ENCODE measurements at places on chromosomes 3 and 15.
A peak's percentile ranks its signal among the peaks of the same experiment; 100 is the strongest.

GRCh38 chr3:173706630-173707029, 309.1 kb downstream of the NLGN1 start:
- no peaks in the 10 kb centered on the region for H3K4me1 ChIP-seq
- DNase-seq = no peak
- H3K36me3 ChIP-seq = no peaks in the 10 kb centered on the region
- no peak overlapping the region for H3K4me3 ChIP-seq
- no peak overlapping the region for H3K27ac ChIP-seq

DNA sequence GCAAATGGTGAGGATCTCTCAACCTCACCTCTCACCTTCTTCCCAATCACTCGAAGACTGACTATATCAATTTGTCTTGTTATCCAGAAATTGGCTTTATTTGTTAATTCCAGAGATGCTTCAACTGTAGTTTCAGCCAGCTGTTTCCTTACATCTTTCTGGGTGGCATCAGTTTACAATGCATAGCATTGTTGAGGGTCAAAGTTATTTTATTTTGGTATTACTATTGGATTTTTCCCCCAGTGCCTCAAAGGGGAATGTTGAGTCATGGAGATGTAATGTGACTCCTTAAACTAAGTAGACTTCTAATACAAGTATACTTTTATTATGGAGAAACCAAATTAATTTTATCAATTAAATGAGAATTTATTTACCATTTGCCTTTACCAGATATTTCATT, 351.6 kb downstream of the TIGIT start:
- no peaks in the 10 kb centered on the region for H3K4me1 ChIP-seq
- H3K27me3 ChIP-seq = no peaks in the 10 kb centered on the region
- no peak overlapping the region for H3K27ac ChIP-seq
- no peaks in the 10 kb centered on the region for H3K36me3 ChIP-seq
- DNase-seq = no peak

- no peak overlapping the region for H3K4me3 ChIP-seq
- no peak overlapping the region for H3K27ac ChIP-seq
- no peaks in the 10 kb centered on the region for H3K27me3 ChIP-seq
Observed at GRCh38 chr3:174253940-174254339, 605.2 kb upstream of the NAALADL2 start.

DNA sequence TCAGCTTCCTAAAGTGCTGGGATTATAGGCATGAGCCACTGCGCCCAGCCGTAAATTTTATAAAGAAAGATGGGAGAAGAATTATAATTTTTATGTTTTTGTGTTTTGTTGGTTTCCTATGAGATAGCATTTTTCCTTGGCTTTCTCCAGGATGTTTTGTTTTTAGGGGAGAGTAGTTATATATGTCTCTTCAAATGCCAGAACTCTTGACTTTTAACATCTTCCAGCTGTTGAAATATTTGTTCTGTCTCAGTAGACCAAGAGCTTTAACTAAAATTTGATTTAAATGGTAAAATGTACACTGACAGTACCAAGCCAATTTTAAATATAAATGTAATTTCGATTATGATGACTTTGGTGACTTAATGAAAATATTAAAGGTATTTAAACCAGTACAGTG, 96.8 kb downstream of the DHX36 start:
- no peak overlapping the region for H3K27ac ChIP-seq
- DNase-seq = no peak
- no peak overlapping the region for H3K4me3 ChIP-seq
- no peaks in the 10 kb centered on the region for H3K27me3 ChIP-seq
- H3K36me3 ChIP-seq = no peaks in the 10 kb centered on the region
- peaks cover 4% of the 10 kb centered on the region for H3K4me1 ChIP-seq

- no peak overlapping the region for H3K4me3 ChIP-seq
- no peak for DNase-seq
- H3K27me3 ChIP-seq = no peaks in the 10 kb centered on the region
- H3K4me1 ChIP-seq = no peaks in the 10 kb centered on the region
- no peak overlapping the region for H3K27ac ChIP-seq
- H3K36me3 ChIP-seq = no peaks in the 10 kb centered on the region
Observed at GRCh38 chr15:100235030-100235617, 106.7 kb downstream of the ADAMTS17 start.

GRCh38 chr15:38482572-38482971, 28.6 kb downstream of the FAM98B start:
- no peak overlapping the region for H3K4me3 ChIP-seq
- H3K27ac ChIP-seq = no peak overlapping the region
- no peaks in the 10 kb centered on the region for H3K36me3 ChIP-seq
- no peak for DNase-seq
- H3K27me3 ChIP-seq = no peaks in the 10 kb centered on the region

DNA sequence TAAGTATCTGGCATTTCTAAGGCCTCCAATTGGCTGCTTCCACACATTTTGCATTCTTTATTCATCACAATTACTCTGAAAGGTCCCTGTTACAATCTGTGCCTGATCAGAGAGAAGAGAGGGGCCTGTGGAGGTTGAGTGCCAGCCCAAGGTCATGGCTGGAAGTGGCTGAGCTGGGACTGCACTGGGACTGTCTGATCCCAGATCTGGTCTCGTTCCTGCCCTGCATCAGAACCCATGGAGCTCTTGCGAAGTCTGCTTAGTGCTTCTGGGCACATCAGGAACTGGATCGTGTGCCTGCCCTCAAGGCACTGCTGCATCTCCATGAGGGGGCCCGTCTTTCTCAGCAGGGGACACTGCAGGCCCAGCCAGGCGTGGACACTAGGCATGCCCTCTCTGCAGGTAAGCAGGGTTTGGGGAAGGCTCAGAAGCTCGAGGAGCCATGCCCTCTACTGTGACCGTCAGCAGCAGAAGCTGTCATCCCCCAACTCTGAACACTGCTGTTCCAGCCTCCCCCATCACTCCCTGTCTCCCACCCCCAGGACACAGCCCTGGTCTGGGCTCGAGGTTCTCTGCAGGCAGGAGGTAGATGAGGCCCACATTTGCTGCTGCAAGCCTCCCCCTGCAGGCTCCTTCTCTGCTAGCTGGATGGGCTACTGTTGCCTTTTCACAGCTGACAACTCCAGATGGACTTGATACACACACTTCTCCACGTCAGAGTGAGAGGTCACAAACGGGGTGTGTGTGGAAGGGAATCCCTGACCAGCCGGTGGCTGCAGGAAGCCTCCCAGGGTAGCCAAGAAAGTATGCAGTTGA, 96.5 kb upstream of the PRR23E start:
- no peak overlapping the region for H3K27ac ChIP-seq
- DNase-seq = no peak
- H3K27me3 ChIP-seq = peaks cover 2% of the 10 kb centered on the region
- no peak overlapping the region for H3K4me3 ChIP-seq
- H3K4me1 ChIP-seq = no peaks in the 10 kb centered on the region

GRCh38 chr3:171835613-171836012, 7.5 kb upstream of the TMEM212 start:
- no peak for DNase-seq
- no peak overlapping the region for H3K27ac ChIP-seq
- no peaks in the 10 kb centered on the region for H3K4me1 ChIP-seq

- no peak overlapping the region for H3K27ac ChIP-seq
- H3K4me1 ChIP-seq = no peaks in the 10 kb centered on the region
- no peaks in the 10 kb centered on the region for H3K27me3 ChIP-seq
- DNase-seq = no peak
- H3K36me3 ChIP-seq = no peaks in the 10 kb centered on the region
Observed at GRCh38 chr3:138062037-138062436, 52.1 kb downstream of the CLDN18 start.

DNA sequence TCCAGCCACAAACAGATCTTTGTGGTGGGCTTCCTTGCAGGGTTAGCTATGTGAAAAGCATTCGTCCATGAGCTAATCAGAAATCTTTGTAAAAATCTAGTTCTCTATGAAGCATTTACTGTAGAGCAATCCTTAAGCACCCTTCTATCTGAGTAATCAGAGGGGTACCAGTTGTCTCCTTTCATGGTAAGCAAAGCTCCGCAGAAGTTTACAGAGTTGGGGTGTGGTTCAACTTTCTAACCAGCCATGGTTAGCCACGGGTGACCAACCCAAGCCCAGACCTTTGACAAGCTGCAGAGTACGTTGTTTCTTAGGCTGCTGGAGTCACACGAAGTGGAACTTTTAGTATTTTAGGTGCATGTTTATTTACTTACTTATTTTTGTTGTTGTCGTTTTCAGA, 77.4 kb downstream of the FLNB start:
- H3K27ac ChIP-seq = no peak overlapping the region
- no peak for DNase-seq
- no peaks in the 10 kb centered on the region for H3K27me3 ChIP-seq
- no peaks in the 10 kb centered on the region for H3K4me1 ChIP-seq
- H3K4me3 ChIP-seq = no peak overlapping the region

- no peaks in the 10 kb centered on the region for H3K27me3 ChIP-seq
- peak overlapping the region; percentile 38 for H3K27ac ChIP-seq
- no peak overlapping the region for H3K4me3 ChIP-seq
- peak; percentile 64 for DNase-seq
Observed at GRCh38 chr15:60379525-60380274, 18.1 kb downstream of the ANXA2 start.

DNA sequence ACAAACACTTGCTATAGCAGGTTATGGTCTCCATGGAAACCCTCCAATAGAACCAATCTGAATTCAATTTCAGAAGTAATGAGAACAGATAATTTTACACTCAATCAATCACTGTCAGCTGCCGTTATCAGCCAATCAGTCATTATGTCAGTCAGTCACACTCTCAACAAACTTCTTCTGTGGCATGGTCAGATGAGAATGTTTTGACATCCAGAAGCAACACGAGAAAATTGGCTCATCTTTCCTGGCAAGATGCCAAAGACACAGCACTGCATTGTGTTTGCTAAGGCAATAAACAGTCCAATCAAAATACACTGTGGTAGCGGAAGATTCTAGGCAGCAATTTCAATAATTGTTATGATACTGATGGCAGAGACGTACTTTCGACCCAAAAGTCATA, 190.7 kb downstream of the RORA start:
- no peaks in the 10 kb centered on the region for H3K4me1 ChIP-seq
- H3K27me3 ChIP-seq = no peaks in the 10 kb centered on the region
- H3K27ac ChIP-seq = no peak overlapping the region
- H3K36me3 ChIP-seq = no peaks in the 10 kb centered on the region

- no peaks in the 10 kb centered on the region for H3K4me1 ChIP-seq
- no peaks in the 10 kb centered on the region for H3K27me3 ChIP-seq
- no peak overlapping the region for H3K27ac ChIP-seq
- no peak overlapping the region for H3K4me3 ChIP-seq
- no peaks in the 10 kb centered on the region for H3K36me3 ChIP-seq
Observed at GRCh38 chr15:72486144-72486543, 12.0 kb downstream of the ARIH1 start.

- DNase-seq = no peak
- no peak overlapping the region for H3K4me3 ChIP-seq
- H3K27ac ChIP-seq = no peak overlapping the region
- no peaks in the 10 kb centered on the region for H3K36me3 ChIP-seq
Observed at GRCh38 chr3:177771780-177772179, 574.5 kb upstream of the TBL1XR1 start.

DNA sequence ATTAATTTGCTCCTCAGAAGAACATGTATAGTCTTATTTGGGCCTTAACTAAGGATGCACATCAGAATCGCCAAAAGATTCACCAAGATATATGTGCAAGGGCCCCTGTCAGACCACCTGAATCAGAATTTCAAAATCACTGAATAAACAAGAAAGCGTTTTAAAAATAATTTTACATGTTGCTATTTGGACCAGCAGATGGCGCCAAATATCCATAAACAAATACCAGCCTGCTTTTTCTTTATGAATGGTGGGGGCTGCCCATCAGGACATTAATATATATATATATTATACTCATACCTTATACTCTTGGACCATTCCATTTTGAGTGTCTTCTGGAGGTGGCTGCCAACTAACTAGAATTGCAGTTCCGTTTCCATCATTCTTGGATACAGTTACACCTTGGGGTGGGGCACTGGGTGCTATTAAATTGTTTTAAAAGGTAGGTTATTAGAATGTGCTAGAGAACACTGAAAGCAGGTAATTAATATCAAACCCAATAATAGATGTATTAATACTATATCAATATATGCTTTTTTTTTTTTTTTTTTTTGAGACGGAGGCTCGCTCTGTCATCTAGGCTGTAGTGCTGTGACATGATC, 1108.3 kb downstream of the ROBO1 start:
- no peaks in the 10 kb centered on the region for H3K4me1 ChIP-seq
- no peak overlapping the region for H3K27ac ChIP-seq
- no peaks in the 10 kb centered on the region for H3K27me3 ChIP-seq
- H3K36me3 ChIP-seq = no peaks in the 10 kb centered on the region
- no peak overlapping the region for H3K4me3 ChIP-seq
- peak; percentile 25 for DNase-seq

DNA sequence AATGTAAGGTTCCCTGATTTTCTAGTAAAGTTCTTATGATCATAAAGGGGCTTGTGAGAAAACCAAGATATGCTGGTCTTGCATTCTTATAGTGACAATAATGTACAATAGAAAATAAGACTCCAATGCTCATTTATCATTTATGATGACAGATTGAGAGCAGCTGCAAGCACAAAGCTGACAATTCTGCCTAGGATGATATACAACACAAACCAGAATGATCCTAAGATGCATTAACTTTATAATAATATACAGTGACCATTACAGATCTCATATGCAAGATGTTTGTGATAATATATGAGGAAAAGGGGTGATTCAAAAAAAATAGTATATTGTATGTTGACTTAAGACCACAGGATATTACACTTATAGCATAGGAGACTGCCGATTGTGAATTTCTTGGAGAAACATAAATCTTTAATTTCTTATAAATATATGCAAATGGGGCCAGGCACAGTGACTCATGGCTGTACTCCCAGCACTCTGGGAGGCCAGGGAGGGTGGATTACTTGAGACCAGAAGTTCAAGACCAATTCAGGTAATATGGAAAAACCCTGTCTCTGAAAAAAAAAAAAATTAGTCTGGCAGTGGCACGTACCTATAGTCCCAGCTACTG, 387.0 kb downstream of the ZBBX start:
- no peak for DNase-seq
- no peak overlapping the region for H3K4me3 ChIP-seq
- no peak overlapping the region for H3K27ac ChIP-seq

GRCh38 chr15:34358367-34358766, 8.6 kb downstream of the LPCAT4 start:
- H3K27me3 ChIP-seq = no peaks in the 10 kb centered on the region
- H3K27ac ChIP-seq = no peak overlapping the region
- no peaks in the 10 kb centered on the region for H3K4me1 ChIP-seq
- H3K36me3 ChIP-seq = no peaks in the 10 kb centered on the region
- no peak overlapping the region for H3K4me3 ChIP-seq

- no peaks in the 10 kb centered on the region for H3K36me3 ChIP-seq
- DNase-seq = no peak
- no peaks in the 10 kb centered on the region for H3K27me3 ChIP-seq
- H3K4me1 ChIP-seq = no peaks in the 10 kb centered on the region
- no peak overlapping the region for H3K4me3 ChIP-seq
- no peak overlapping the region for H3K27ac ChIP-seq
Observed at GRCh38 chr15:79157631-79158592, 67.3 kb upstream of the RASGRF1 start.

DNA sequence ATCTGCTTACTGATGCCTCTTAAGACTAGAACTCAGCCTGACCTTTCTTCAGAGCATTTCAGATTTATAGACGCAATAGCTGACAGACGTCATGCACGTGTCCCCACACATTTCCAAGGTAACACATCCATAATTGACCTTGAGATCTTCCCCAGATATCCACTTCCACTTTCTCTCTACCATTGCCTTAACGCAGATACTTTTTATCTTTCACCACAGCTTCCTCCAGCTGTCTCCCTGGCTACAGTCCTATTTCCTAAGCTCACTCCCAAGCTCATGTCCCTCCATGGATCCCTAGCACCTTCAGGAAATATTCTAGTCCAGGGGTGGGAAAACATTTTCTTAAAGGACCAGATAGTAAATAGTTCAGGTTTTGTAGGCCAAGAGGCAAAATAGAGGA, 173.0 kb upstream of the MITF start:
- no peaks in the 10 kb centered on the region for H3K27me3 ChIP-seq
- no peak for DNase-seq
- no peaks in the 10 kb centered on the region for H3K36me3 ChIP-seq
- no peaks in the 10 kb centered on the region for H3K4me1 ChIP-seq
- no peak overlapping the region for H3K4me3 ChIP-seq

Measured in prostate gland (tissue), 2 donors.